Esophagus mucosa (tissue), 1 donor: ENCODE measurements at places on chromosomes 13 and 19. TPM values are rescaled to one million over a fixed set of nuclear protein-coding genes. Genes with fewer than 3 reads are reported as not detected.

DNA sequence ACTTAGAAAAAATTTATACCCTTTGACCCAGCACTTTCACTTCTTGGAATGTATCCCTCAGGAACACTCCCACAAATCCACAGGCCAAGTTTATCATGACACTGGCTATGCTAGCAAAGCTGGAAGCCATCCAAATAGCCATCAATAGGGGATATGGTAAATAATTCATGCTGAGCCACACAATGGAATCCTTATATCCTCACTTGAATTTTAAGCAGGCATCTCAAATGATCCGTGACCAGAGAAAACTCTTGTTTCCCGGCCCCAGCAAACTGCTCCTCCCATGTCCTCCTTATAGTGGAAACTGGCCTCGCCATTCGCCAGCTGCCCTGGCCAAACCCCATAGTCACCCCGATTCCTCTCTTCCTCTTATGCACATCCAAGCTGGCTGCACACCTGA is 37.6 kb downstream of the GRIK5 start:
- ATAC-seq, result peak; percentile 44

DNA sequence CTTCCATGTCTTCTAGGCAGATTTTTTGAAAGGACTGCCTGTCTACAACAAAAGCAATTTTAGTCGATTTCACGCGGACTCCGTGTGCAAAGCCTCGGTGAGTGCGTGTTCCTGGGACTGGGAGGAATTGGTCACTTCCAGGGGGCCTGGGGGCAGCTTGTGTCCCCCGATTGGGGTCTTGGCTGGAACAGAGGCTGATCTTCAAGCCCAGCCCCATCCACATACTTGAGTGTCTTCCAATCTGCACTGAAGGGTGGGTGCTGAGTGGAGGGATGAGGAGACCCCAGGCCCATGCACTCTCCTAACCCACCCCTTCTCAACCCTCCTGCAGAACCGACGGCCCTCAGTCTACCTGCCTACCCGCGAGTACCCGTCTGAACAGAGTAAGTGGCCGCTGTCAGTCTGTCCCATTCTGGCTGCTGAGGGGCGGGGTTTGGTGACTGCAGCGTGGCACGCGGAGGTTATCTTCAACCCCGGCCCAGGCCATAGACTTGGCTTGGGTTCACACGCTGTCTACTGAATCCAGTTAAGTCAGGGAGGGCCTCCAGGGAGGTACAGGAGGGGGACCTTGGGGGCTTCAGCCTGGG is 4.7 kb downstream of the DDA1 start:
- no peak for ATAC-seq

DNA sequence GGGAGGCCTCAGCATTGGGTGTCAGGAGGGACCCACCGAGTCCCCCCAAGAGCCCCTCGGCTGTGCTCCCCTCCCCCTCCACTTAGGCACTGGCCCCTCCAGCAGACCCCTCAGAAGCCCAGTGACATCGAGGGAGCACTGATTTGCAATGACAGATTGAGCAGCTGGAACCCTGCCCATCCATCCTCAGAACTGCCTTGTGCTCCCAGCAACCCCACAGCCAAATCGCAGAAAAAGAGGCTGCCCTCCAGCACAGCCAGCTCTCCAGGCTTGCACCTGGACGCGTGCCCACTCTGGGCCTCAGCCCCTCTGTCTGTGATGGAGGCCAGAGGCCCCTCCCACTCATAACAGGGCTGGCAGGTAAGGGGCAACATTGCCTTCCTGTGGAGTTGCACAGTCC is 123.2 kb upstream of the VSTM2B start:
- no peak for ATAC-seq

Gene PTGIR
- total RNA-seq, result 0.12 TPM

Gene CEACAM5
- 369 TPM for total RNA-seq
